Esophagus muscularis mucosa (tissue), 4 donors: ENCODE measurements at places on chromosomes 2 and 18. TPM values are rescaled to one million over a fixed set of nuclear protein-coding genes. Genes with fewer than 3 reads are reported as not detected.

DNA sequence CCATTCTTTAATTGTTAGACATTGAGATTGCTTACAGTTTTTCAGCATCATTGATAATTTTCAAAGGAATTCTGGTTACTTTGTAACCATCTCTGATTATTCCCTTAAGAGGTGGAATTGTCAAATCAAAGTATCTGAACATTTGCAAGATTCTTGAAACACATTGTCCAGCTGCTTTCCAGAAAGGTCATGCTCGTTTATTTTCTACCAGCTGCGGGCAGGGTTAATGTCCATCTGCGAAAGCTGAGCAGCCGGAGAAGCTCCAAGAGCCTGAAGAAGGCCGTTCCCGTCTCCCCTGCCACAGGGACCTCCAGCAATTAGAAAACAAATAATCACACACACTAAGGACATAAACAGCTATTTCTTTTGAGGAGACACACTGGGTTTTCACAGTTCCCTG, 76.1 kb upstream of the TXNDC2 start:
- DNase-seq: no peak
- H3K27me3 ChIP-seq: no peaks in the 10 kb centered on the region
- peaks cover 55% of the 10 kb centered on the region for H3K4me1 ChIP-seq
- peak overlapping the region; percentile 79 for H3K27ac ChIP-seq
- H3K4me3 ChIP-seq: no peak overlapping the region

- no peak overlapping the region for H3K27ac ChIP-seq
- H3K4me3 ChIP-seq: no peak overlapping the region
- no peaks in the 10 kb centered on the region for H3K27me3 ChIP-seq
- H3K36me3 ChIP-seq: no peaks in the 10 kb centered on the region
- H3K4me1 ChIP-seq: no peaks in the 10 kb centered on the region
Observed at GRCh38 chr2:45089554-45090261, 80.5 kb upstream of the SIX2 start.

GRCh38 chr2:170577356-170577755, 137.8 kb upstream of the SP5 start:
- no peak overlapping the region for H3K4me3 ChIP-seq
- H3K27me3 ChIP-seq: no peaks in the 10 kb centered on the region
- H3K36me3 ChIP-seq: no peaks in the 10 kb centered on the region
- DNase-seq: no peak
- H3K27ac ChIP-seq: no peak overlapping the region

GRCh38 chr18:21548647-21549046, 51.9 kb downstream of the ESCO1 start:
- DNase-seq: no peak
- no peak overlapping the region for H3K27ac ChIP-seq
- H3K36me3 ChIP-seq: peaks cover 55% of the 10 kb centered on the region
- no peak overlapping the region for H3K4me3 ChIP-seq
- H3K27me3 ChIP-seq: no peaks in the 10 kb centered on the region

Gene TRMT61B
- 10.6 TPM for total RNA-seq

Gene ANXA4
- total RNA-seq: 94.8 TPM

Gene DIS3L2
- total RNA-seq: 21.2 TPM
